ENCODE measurements at places on chromosomes 5 and 9.

DNA sequence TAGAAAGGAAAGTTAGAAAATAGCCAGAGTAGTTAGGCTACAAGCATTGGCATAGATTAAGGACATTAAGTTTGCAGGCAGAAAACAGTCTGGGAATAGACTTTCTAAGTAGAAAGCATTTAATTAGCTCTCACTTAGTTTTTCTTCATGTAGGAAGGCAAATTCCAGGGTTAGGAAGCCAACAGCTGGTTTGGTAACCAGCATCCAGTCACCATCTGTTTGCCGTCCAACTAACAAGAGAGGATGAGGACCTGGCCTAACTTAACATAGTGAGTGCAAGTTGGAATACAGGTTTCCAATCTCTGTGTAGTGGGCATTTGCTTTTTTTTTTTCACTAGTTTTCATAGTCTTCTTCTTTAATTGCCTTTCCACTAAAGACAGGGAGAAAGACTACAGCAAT, 121.7 kb upstream of the NR3C1 start:
- no peak for DNase-seq

DNA sequence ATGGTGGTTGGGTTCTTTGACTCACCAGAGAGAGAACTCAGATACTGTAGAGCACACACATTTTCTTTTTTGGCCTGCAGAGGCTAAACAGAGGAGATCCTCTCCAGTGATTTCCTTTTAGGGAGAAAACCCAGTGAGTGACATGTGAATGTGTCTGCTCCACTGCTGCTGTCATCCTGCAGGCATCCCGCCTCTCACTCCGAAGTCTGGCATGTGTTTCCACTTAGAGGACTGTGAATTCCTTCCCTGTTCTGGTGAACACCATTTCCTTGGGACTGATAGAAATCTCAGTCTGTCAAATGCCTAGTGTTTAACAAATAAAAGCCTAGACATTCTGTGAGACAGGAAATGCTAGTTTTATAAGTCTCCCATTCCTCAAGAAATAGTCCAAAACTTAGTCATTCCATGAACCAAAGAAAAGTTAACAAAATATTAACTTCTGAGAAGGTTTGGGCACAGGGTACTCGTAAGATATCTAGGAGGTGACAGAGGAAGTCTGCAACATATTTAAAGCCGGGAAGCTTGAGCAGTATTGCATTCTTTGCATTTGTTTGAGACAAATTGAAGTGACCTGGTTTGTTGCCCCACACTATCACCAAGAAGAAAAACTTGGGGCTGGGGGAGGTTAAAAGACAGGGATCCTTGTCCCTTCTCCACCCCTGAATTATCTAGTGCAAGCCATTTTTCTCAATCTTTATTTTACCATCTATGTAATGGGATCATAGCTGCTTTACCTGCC, 74.9 kb upstream of the NIPAL4 start:
- DNase-seq = no peak

- no peak for DNase-seq
Measured at GRCh38 chr9:122087406-122088200, 5.5 kb downstream of the TTLL11 start.

GRCh38 chr9:29714860-29715259, 2141.6 kb upstream of the C9orf72 start:
- DNase-seq = no peak

- peak; percentile 16 for DNase-seq
Measured at GRCh38 chr9:6667633-6668280, 22.2 kb upstream of the GLDC start.

DNA sequence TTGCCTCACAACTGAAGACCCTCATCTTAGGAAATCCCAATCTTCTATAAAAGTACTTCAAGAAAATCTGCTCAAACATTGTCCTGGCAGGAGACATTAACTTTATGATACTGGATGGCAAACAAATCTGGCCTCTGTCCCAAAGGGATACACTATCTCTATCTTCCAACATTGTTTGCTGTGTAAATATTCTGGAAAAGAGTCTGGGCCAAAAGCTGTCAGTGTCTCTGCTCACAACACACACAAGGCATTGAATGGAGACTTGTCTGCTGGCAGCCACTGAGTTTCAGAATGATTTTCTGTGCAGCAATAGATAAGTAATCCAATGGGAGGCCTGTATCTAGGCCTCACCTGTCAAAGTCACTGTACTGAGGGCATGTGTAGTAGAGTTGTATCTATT, 471.1 kb downstream of the DMAC1 start:
- DNase-seq = no peak

- no peak for DNase-seq
Measured at GRCh38 chr9:9924376-9924775, 688.4 kb downstream of the PTPRD start.

DNA sequence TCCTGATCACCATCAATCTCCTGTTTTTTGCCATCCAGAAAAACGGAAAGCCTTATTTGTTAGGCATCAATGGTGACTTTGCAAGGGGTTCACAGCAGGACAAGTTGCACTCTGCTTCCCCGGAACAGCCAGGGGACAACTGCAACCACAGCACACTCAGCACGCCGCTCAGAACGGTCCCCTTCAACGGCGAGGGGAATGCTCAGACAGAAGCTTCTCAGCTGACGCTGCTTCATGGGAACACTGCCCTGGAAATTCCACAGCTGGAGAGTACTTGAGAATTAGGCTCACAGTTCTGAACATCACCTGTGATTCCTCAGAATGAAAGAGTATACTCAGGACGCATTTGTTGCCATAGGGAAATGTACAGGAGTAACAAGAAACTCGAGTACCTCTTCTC, 40.1 kb upstream of the PLPP6 start:
- no peak for DNase-seq

DNA sequence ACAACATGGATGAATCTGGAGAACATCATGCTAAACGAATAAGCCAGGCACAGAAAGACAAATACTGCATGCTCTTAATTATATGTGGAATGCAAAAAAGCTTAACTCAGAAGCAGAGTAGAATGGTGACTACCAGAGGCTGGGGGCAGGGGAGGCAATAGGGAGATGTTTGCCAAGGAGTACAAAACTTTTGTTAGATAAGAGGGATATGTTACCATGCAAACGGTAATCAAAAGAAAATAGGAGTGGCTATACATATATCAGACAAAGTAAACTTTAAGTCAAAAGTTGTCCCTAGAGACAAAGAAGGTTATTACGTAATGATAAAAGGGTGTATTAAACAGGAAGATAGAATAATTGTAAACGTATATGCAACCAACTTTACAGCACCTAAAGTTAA, 17.8 kb upstream of the BTNL3 start:
- DNase-seq = no peak

All from memory B cell (primary cell).